ENCODE measurements at places on chromosomes 4 and X. TPM values are rescaled to one million over a fixed set of nuclear protein-coding genes. Genes with fewer than 3 reads are reported as not detected.

- no peak for DNase-seq
Measured at GRCh38 chr4:139886798-139887197, 221.2 kb downstream of the MGST2 start.

GRCh38 chr4:56821381-56822243 lies at the start of gene SPINK2:
TSS of gene SPINK2 (minus strand) at chr4:56821701. CDS start at chr4:56821662, 39 bp downstream.
- DNase-seq: peak; percentile 83

The NPY2R gene
- total RNA-seq: not detected

The MAGEC2 gene
- not detected for total RNA-seq

The VCX2 gene
- not detected for total RNA-seq

- DNase-seq: no peak
Measured at GRCh38 chr4:110294165-110294564, 95.8 kb upstream of the ELOVL6 start.

GRCh38 chr4:38805530-38806145 lies 1.0 kb upstream of the TLR1 start:
- DNase-seq: peak; percentile 38
